GM18507 (cell line): ENCODE measurements at places on chromosomes 2 and 18.

- no peak for DNase-seq
These were observed 658.4 kb upstream of the FSHR start for GRCh38 chr2:49812730-49813129.

- DNase-seq, result no peak
These were observed 29.4 kb upstream of the NOTO start for GRCh38 chr2:73172963-73173362.

DNA sequence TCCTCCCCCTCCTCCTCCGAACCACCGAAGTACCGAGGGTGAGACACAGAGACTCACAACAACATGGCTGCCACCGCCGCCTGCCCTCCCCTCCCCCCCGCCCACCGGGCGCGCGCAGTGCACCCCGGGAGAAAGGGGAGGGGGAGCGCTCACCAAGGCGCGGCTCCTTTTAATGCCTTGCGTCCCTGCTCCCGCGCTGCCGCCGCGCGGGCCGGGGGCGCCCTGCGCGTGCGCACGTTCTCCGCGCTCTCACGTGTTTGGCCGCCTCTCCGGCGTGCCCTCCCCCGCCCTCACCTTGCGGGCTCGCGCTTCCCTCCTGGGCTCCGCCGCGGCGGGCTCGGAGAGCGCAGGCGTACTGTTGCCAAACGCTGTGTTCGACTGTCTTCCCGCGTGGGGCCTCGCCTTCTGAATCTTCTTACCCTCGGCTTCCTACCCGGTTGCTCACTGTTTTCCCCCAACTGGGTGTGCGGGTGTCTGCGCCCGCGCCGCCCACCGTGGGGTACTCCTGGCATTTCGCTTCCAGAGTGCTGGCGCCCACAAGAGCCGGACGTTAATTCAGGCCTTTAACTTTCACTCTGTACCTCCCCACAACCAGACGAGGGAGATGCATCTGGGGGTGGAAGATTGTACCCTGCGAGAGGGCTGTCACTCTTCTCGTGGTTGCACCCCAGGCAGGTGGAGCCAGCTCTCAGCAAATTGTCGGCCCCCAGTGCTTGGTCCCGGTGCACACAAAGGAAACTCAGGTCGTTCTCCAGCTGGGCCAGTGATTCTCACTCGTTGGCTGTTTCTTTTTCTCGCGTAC lies at the start of gene PUM2:
TSS of gene PUM2 (minus strand) at position 92 of the 802 bp plus-strand sequence. CDS start 23,484 bp downstream, outside the sequence.
- DNase-seq, result peak; percentile 93

DNA sequence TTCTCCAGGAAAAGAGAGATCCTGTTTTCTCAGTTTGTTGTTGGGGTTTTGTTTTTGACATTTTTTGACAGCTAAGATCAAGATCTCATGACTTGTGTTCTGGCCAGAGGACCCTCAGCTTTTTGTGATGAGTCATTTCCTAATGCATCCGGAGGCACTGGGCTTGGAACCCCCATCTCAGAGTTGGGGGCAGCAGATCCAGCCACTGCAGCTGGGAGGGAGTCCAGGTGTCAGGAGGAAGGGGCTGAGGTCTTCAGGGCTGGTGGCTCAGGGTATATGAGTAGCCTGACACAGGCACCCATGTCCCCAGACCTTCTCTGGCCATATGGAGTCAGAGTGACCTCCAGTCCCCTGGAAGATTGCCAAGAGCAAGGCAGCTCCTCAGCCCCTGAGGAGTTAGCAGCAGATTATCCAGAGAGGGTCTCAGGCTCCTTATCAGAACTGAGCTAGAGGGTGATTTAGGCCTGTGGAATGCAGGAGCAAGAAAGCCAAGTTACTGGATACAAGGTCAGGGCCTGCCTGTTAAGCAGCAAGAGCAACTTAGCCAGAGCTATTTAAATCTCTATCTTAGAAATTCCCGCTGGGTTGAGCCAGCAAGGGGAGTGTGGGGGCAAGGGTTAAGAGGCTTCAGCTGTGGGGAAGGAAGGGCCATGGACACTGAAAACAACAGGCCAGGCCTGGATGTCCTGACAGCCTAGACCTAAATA lies 62.4 kb downstream of the TANC1 start:
- DNase-seq, result no peak

DNA sequence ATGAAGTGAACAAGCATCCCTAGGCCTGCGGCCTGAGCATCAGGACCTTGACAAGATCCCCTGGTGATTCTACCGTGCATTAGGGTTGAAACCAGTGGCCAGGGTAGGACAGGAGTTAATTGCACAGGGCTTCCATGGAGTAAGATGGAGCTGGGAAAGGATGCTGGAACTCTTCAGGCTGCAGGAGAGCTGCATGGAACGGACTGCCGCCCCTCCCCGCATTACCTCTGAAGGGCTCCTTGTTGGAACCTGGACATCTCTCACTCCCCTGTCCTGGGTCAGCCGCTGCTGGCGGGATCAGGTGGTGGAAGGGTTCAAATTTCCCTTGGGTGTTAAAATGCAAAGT lies 156.6 kb upstream of the ID2 start:
- DNase-seq, result no peak
